ENCODE measurements at places on chromosomes 7 and 10.

- no peak for DNase-seq
These were observed 991 bp downstream of the ZNF239 start for GRCh38 chr10:43573250-43574000.

DNA sequence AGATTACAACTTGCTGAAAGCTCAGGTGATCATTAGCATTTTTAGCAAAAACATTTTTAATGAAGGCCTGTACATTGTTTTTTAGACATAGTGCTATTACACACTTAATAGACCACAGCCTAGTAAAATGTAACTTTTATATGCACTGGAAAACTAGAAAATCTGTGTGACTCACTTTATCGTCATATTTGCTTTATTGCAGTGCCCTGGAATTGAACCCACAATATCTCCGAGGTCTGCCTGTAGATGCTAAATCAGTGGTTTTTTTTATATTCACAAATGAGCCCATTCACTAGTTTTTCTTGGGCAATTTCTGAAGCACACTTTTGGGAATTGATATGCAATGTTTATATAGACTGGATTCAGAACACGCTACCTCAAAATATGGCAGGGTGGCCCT is 105.1 kb downstream of the PTPRN2 start:
- DNase-seq, result no peak

GRCh38 chr7:155203059-155203881 is 94.4 kb upstream of the INSIG1 start:
- no peak for DNase-seq

DNA sequence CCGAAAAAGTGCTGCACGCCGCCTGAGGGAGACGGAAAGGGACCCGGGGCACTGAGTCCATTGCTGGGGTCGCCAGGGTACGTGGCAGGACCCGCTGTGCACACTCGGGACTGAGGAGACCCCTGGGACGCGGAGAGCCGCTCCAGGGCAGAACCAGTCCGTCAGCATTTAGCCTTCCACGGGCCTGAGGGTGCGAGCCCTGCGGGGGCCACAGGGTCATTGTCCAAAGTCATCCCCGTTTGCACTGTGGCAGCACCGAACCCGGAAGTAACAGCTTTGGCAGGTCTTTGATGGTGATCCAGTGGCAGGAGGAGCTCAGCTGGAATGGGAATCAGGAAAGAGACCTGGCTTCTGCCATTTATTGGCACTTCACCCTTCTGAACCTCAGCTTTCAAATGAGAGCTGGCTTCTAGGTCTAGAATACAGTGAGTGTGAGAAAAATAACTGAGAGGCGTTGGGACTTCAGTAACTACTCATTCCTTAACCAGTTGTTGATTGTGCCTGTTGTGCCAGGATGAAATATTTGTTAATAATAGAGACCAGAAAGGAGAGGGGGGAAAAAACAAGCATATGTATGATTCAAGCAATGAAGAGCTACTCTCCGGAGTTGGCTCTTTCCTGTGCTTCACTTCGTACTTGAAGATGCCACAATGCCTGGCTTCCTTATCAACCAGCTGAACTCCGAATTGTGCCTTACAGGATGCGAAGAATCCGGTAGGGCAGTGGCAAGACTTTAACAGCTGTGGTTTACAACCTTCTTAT is 811 bp upstream of the ARHGAP12 start:
- no peak for DNase-seq

DNA sequence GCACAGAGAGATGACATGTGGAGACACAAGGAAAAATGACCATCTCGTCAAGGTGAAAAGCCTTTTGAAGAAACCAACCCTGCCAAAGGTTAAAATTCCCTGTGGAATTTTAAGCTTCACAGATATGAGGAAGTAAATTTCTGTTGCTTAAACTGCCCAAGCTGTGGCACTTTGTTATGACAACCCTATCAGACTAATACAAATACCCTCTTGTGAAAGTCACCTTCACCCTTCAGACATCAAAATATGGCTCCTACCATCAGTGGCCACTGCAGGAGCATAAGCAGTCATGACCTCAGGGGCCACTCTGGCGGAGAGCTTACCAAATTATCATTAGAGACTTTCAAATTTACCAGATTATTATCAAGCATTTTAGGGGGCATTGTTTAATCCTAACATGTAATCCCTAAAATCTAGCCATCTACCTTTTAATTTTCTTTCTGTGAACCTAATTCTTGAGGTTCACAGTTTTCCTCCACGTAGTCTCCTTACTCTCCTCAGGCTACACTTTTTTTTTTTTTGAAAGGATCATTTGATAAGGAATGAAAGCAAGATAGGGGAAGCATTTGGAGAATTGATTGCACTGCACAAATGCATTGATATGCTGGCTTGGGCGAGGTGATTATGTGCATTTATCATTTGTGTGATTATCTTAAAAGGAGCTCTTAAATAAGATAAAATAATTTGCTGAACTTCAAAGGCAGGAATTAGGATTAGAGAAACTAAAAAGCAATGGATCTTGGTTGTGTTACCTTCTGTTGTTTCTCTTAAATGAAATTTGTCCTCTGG is 90.3 kb downstream of the TMEM168 start:
- DNase-seq, result no peak

DNA sequence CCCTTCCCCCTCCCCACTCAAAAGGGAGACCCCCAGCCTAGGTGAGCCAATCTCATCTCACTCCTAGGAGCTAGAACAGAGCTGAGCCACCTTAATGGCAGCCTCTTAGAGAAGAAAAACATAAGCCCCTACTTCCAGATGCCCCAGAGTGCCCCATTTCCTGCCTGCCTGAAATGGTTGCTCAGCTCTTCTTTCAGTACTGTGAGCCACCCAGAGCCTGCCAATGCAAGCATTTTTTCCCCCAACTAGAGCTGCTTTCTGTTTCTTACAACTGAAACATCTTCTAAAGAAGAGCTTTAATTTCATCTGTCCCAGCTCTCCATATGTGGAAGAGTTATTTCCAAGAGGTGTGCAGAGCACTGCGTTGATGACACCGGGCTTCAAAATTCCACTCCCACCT is 136.7 kb downstream of the PLPP4 start:
- DNase-seq, result no peak

- DNase-seq, result no peak
These were observed 3.6 kb downstream of the LRRC17 start for GRCh38 chr7:102916426-102916825.

DNA sequence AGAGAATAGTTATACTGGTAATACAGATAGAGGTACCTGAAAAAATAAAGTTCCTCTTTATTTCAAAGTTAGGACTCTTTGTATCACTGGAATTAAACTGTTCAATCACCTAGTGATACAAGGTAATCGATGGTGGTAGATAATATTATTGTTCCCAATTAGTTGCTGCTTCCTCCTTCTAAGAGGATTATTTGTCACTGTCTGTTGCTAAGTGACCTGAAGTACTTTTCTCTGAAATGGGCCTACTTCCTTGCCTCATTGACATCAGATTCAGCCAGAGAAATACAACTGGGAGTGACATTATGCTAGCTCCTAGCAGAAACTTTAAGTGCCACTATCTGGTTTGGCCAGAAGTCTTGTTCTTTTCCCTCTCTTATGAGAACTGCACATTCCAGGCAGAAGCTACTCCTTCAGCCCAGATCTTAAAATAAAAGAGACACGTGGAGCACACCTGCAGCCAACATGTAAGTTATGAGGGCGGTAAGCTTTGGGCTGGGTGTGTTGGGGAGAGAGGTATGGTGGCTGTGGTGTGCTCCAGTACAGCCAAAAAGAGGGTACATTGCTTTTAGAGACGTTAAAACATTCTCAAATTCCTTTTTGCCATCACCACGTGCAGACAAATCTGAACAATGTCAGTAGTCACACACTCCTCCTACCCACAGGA is 54.8 kb downstream of the MINDY3 start:
- no peak for DNase-seq

GRCh38 chr10:132062116-132062515 is 3.6 kb upstream of the JAKMIP3 start:
- DNase-seq, result no peak

GRCh38 chr10:19683356-19683755 is 132.9 kb upstream of the PLXDC2 start:
- no peak for DNase-seq

DNA sequence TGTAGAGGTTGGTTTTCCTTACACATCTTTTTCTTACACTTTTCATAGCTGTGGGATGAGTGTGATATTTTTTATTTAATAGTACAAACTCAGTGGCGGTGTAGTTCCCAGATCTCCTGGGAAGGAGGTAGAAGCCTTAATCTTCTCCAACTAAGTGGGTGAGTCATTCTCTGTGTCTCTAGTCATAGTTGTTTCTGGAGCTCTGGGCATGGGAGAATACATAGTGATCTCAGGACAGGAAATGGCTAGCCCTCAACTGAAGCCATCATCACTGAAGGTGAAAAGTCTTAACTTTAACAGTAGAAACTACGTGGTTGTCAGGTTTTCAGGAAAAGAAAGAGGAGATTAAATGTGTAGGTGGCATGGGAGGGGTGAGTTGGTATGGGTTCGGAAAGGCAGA is 319.4 kb upstream of the FZD8 start:
- DNase-seq, result no peak

DNA sequence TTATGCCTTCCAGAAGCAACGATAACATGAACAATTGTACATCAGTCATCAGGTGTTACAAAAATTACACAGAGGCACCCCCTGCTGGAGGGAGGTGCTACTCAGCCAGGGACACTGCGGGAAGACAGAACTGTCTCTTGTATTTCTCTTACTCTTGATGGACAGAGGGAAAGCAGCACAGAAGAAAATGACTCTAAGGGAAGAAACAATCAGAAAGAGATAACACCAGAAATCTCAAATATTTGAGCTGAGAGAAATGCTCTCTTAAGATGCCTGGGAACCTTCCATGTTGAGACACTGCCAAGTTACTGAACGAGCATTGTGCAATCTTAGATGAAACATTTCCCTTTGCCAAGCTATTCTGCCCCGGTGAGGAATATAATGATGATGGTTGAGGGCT is 227.6 kb upstream of the NPSR1 start:
- no peak for DNase-seq

GRCh38 chr7:34823650-34824258 is 165.7 kb downstream of the NPSR1 start:
- no peak for DNase-seq

DNA sequence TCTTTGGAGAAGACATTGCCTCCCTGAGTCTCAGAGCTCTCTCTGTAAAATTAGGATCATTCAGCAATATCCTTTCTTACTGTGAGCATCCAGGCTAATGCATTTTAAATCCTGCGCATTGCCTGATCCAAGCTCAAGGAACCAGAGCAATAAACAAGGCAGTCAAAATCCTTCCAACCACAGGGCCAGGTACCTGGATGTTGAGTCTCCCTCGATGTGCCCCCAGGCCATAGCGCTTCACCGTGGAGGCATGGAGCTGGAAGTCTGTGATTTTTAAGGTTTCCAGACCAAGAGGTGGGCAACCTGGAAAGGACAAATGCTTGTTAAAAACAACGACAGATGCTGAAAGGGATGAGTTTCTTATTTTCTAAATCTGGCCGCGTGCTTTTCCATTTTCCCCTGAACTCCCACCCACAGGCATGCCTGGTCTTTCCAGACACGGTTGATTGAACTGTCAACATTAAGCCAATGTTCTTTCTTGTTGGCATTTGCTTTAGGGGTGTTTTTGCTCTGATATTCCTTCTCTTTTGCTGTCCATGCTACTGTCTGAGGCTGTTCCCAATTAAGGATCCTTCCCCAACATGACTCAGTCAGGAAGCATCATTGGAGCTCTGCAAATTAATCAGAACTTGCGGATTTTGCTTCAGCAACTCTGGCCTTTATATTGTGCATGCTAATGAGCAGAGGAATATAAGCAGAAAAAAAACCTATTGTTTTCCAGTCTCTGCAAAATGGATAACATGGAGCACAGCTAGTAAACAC is 29.0 kb downstream of the CPXM2 start:
- no peak for DNase-seq

DNA sequence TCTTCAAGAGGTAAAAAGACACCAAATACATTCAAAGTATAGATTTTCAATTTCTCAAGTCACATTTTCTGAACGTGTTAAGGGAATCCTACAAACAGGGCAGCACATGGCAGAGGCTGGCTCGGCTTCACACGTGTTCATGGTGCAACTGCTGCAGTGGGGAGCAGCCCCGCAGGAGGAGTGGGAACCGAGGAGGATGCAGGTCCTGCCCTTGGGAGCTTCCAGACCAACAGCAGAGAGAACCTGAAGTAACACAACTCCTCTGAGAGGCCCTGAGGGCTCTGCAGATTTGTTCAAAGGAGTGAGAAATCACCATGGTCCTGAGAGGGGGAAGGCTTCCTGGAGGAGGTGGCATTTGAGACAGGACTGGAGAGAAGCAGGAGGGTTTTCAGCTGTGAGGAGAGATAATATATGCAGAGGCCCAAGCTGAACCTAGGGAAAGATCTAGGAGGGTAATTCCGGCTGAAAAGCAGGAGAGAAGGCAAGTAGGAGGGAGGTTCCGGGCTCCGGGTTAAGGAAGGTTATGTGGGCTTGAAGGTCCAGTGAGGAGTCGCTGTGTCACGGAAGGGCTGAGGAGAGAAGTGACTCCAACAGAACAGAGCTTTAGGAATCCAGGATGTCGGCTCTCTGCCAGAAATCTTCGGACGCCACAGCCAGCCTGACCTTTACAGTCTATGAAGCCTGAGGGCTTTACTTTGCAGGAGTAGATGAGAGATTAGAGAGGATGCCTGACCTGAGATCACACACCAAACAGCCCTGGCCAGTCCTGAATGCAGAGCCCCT is 77.5 kb downstream of the GPR26 start:
- no peak for DNase-seq

- DNase-seq, result peak; percentile 87
These were observed at the start of the genes MRM2 and NUDT1 for GRCh38 chr7:2241580-2242540. Gene MRM2 (minus strand): TSS chr7:2242205. CDS start chr7:2242169, 36 bp downstream. Gene NUDT1 (plus strand): TSS chr7:2242226. CDS start chr7:2244575, 2,349 bp downstream.

DNA sequence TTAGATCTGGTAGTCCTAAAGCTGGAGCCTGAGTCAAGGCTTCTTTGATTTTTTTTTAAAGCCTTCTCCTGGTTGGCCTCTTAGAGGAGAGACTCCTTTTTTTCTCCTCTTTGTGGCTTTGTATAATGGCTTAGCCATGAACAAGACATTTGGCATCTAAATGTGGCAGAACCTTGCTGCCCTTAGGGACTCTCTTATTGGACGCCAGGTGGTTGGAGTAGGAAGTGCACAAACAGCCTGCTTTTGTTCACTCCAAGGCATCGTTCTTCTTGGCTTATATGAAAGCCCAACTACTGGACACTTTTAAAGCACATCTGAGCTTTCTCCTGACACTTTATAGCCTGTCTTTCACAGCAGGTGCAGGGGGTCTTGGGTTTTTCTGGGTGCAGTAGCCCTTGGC is 25.0 kb downstream of the ZPBP start:
- no peak for DNase-seq

- DNase-seq, result no peak
These were observed 6.6 kb downstream of the GNA12 start for GRCh38 chr7:2837496-2837895.
